T-helper 17 cell (primary cell): ENCODE measurements at places on chromosomes 5 and 9.

DNA sequence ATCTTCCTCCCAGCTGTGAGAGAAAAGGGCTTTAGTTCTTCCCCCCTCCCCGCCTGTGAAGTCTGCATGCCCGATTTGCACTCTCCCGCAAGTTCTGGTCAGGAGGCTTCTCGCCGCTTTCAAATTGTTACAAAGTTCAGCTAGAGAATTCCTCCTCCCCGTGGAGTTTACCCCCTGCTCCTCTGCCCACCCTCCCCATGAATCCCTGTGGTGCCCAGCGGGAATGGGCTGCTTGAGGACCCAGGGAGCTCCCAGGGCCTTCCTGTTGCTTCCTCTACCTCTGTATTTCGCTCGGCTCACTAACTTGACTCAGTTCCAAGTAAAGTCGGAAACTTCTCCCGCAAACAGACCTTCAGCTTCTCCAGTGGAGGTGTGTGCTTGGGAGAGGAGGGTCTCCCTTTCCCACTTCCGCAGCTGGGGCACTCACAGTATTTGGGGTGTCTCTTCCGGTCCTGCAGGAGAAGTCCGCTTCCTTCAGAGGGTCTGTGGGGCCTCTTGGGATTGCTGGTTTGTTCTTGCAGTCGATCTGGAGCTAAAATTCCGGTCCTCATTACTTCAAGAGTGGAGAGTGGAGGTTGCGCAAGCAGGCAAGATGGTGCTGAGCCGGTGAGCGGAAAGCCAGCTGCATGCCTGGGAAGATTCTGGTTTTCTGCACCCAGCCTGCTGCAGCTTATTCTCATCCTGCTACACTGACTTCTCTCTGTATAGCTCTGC, 97.8 kb downstream of the ADAMTS12 start:
- no peak for DNase-seq

DNA sequence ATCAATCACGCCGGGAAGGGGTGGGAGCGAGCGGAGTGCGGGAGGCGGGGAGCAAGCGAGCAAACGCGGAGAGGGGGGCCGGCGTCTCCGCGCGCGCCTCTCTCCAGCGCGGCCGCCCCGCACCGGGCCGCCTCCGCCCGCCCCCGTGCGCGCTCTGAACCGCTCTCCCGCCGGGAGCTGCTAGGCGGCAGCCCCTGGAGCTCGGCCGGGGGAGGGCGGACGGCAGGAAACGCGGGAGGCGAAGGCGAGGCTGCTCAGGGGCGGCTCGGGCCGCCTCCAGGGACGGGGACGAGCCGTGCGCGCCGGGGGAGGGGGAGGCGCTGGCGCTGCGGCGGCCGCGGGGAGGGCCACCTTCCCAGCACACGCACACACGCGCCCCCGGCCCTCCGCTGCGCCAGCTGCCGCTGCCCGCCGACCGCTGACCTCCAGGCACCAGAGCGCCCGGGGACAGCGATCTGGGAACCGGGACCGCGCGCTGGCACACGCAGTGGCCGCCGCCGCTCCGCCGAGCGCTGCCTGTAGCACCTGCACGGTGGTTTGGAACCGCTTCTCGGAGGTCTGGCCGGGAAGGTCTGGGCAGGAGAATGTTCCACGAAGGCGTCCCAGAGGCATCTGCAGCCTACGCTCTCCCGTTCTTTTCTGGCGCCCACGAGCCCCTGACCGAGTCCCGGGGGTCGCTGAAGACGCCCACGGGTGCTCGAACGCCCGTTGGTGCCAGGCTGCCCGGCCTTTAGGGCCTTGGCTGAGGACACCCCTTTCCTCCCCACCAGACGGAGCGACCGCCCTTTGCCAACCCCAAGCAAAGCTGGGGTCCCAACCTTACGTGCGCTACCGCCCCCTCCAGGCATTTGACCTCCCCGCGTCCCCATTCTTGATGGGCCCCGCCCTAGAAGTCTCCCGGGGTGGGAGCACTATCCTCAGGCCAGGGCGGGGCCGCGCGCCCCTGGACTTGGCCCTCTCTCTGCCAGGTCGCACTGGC, at the start of gene GABBR2:
TSS of gene GABBR2 (minus strand) at position 3 of the 979 bp plus-strand sequence. CDS start 198 bp downstream, outside the sequence.
- DNase-seq: no peak

- DNase-seq: no peak
These were observed 13.9 kb upstream of the GPX8 start for GRCh38 chr5:55146080-55146479.

DNA sequence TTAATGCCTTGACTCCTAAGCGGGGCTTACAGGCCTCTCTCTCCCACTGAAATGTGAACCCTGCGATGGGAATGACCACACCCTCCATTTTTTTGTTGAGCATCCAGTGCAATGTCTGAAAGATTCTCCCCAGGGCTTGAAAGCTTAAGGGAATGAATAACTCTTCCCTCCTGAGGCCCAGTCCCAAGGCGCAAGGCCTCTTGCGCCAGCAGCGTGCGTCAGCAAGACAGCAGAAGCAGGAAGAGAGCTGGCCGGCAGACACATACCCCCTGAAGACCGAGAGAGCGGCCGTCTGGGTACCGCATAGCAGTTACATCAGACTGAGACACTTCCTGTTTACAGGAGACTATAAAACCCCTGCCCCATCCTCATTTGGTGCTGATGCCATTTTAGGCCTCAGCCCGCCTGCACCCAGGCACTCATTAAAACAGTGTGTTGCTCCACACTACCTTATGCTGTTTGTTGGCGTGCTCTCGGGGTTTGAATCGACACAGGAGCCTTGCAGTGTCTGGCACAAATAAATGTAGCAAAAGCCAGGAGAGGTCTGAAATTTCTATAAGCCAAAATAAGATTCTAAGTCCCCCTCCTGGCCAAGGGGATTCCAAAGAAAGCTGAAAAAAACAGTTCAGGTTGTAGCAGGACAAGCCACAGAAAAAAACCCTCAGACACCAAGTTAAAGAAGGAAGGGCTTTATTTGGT, 62.3 kb downstream of the GDNF start:
- DNase-seq: no peak

DNA sequence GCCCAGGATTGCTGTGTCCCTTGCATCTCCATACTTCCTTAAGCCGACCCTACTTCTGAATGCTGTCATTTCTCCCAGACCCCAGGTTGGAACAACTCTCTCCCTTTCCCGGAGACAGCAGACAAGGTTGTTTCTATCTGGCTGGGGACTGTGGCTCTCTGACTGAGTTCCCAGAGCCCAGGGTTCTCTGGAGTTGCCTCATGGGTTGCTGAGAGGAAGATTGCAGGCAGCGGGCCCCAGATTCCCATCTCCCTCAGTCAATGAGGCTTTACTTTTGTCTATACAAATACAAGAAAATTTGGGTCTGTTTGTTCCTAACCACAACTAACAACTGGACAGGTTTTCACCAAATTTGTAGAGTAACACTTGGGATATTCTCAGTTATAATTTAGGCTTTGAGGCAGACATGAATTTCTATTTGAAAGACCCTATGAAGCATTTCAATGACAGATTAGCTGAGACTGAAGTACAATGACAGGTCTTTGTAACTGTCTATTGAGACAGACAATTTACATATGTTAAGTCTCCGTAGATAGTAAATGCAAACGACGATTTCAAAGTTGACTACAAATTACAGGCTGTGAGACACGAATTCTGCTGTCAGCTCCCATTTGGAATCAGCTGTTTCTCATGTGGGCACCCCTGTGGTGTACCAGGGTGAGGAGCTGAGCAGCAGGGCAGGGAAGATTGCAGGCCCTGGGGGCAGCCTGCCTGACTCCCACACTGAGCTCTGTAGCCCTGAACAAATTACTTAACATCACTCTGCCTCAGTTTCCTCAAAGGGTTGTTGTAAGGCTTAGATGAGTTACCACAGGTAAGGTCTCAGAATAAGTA, 107.5 kb downstream of the ATP10B start:
- no peak for DNase-seq

- DNase-seq: no peak
These were observed 122.0 kb downstream of the NIPBL start for GRCh38 chr5:36998578-36998977.

DNA sequence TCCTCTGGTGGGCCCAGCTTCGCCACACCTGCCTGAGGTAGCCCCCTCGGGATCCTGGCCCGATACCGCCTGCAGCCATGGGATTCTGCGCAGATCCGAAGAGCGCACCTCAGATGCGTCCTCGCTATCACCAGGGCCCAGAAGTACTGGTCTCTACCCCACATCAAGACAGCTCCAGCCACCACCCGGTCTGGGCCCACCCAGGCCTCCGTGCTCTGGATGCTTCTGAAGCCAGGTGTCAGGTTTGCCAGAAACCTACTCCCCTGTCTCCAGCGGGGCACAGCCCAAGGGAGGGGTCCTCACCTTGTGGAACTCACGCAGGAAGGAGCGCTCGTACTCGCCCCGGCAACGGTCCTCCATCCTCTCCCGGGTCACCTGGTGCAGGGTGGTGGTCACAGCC, 2.4 kb downstream of the ANAPC2 start:
- no peak for DNase-seq

DNA sequence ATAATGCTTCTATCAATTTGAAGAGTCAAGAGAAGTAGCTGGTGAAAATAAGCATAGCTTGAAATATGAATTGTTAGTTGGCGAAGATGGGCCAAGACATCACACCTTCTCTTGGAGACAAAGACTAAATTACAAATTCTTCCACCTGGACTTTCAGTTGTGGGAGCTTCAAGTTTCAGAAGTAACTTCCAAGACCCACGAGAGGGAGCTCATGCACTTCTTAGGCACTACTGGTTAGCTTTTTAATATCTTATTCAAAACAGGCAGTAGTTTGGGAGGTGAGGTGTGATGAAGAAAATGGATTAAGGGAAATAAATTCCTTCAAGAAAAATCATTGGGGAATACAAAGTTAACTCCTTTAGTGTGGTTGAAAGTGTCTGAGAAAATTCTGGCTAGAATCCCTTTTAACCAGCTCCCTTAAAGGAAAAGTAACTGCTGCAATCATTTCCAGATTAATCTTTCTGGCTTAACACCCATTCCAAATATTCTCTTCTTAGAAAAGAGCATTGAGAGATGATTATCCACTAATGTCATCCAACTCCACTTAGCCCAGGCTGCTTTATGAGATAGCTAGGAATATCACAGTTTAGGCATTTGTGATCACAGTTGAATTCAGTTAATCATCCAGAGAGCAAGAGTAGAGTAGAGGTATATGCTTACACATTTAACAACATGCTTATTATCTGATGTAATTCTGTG, 139.5 kb upstream of the DMRTA1 start:
- DNase-seq: no peak

DNA sequence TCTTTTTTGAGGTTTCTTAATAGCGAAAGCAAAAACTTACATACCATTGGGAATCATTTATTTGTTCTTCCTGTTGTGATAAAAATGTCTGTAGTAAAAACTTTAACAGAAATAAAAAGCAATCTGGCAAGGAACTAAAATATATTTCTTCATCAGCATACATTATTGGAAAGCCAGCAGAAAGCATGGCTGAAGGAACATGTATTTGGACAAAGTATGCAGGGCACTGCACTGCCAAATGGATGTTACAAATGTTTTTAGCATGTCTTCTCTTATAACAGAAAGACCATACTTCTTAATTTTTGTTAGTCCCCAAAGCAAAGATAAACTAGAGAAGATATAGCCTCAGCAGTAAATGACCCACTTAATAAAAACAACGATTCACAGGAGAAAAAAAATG, 80.5 kb downstream of the SMIM15 start:
- no peak for DNase-seq

GRCh38 chr5:141947316-141947715, 10.7 kb downstream of the PCDH12 start:
- no peak for DNase-seq

DNA sequence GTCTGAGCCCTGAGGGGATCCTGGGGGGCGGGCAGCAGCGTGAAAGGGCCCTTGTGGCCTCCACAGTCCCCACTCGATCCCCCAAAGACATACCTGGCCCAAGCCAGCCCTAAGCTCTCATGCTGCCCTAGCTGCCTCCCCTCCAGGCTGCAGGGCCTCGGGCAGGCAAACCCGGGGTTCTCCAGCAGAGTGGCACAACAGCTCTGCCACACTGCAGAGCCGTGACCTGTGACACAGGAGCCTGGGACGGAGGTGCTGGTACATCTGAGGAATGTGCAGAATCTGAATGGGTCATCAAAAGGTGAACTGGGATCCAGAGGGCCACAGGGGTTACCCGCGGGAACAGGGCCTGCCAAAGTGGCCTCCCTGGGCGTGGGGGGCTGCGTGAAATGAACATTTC, 163.2 kb downstream of the DAB2IP start:
- no peak for DNase-seq

DNA sequence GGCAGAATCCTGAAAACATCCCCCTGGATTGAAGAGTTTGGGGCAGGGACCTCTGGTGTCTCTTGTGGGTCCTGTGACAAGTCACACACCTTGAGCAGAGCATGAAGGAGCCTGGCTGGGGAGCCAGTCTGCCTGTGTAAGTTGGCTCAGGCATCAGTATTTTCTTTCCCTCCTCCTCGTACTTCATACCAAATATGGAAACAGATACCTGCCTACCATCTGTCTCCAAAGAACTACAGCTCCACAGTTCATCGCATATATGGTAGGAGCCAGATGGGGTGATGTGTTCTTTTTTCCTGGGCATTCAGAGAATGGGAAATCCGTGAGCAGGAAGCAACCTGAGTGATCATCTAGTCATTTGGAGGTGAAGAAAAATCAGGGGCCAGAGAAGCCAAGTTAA, 177.3 kb upstream of the RAD23B start:
- DNase-seq: no peak

- no peak for DNase-seq
These were observed 97.4 kb upstream of the CLINT1 start for GRCh38 chr5:157956271-157956885.

- DNase-seq: peak; percentile 32
These were observed 281.9 kb downstream of the NSG2 start for GRCh38 chr5:174327317-174327864.

DNA sequence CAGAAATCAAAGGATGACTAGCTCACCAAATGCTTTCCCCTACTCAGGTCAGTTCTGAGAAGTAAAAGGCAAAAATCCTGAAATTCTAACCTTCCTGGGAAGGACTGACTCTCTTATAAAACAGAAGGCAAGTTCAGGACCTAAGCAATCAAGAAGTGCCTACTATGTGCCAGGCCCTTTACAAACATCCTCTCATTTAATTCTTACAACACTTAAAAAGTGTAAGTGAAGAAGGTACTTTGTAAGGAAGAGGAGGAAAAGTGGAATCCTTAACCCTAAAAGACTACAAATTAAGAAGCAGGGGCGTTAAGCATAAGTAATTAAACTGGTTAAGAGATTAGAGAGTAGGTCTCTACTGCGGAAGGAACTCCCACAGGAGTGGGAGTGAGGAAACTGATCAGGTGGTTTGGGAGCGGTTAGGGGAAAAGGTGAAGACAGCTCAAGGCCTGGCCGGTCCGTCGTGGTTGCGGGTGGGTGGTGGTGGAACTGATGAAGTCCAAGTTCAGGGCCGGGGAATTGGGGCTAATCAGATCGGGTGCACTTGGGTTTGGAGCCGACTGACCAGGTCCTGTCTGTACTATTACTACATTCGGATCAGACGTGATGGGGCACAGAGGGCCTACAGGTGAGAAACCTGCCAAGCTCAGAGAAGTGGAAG, 839 bp downstream of the MED27 start:
- no peak for DNase-seq

GRCh38 chr5:33526755-33527154, 86.0 kb downstream of the TARS1 start:
- no peak for DNase-seq

- no peak for DNase-seq
These were observed 28.4 kb downstream of the TIMD4 start for GRCh38 chr5:156934450-156935211.

GRCh38 chr5:134538296-134538695, 12.8 kb downstream of the JADE2 start:
- no peak for DNase-seq

- DNase-seq: no peak
These were observed 29.3 kb downstream of the COL23A1 start for GRCh38 chr5:178560911-178561310.

- no peak for DNase-seq
These were observed 78.1 kb upstream of the CDK20 start for GRCh38 chr9:88052321-88052965.
